Naive thymus-derived CD8-positive, alpha-beta T cell (primary cell): ENCODE measurements at places on chromosomes 5 and 9.

GRCh38 chr5:8839361-8840055 lies 706.4 kb downstream of the SEMA5A start:
- no peak for DNase-seq

- DNase-seq = no peak
Measured at GRCh38 chr5:160657068-160657507, 194.9 kb downstream of the ATP10B start.

DNA sequence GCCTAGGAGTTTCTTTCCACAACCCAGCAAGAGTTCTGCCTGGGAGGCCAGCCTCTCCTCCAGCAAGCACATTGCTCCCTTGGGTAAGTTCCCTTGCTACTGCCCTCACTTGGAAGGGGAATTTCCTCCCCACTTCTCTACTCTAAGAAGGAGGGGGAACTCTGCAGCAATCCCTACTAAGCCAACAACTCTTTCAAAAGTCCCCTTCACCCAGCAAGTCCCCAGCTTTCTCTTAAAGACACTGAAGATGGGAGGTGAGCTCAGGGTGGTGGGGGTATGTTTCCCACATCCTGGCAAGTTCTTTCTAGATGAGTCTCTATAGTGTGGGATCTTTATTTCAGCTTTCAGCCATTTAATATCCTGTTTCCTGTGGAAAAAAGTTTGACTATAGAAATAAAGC lies 49.0 kb downstream of the PDE8B start:
- DNase-seq = no peak

GRCh38 chr5:79329453-79329852 lies 93.5 kb downstream of the JMY start:
- DNase-seq = no peak

DNA sequence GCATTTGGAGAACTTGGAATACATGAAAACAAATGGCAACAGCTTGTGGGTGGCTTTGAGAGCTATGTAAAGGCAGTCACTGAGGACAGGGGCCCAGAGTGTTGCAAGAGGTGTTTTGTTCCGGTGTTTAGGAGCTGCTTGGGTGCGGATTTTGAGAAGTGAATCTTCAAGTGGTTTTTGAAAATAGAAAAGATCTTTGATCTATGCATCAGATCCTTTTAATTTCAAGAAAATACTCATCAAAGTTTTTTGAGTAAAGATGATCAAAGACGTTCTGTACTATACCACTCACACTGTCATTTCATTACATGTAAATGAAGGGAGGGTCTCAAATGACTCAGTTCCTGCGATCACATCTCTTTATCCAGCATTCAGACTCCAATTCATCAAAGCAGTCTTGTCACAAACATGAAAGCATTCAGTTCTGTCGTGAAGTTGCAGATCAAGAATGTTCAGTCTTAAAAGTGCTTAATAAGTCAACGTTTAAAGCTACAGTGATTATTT lies 112.5 kb downstream of the WDR41 start:
- DNase-seq = no peak

- DNase-seq = no peak
Measured at GRCh38 chr5:72355706-72356299, 35.6 kb downstream of the PTCD2 start.

- DNase-seq = no peak
Measured at GRCh38 chr5:180595381-180596114, 4.2 kb upstream of the SCGB3A1 start.

- DNase-seq = no peak
Measured at GRCh38 chr5:103602438-103602837, 39.8 kb upstream of the NUDT12 start.

GRCh38 chr9:35488021-35488420 lies 1.9 kb upstream of the RUSC2 start:
- no peak for DNase-seq

- DNase-seq = no peak
Measured at GRCh38 chr5:67194166-67194565, 2.4 kb downstream of the CD180 start.

DNA sequence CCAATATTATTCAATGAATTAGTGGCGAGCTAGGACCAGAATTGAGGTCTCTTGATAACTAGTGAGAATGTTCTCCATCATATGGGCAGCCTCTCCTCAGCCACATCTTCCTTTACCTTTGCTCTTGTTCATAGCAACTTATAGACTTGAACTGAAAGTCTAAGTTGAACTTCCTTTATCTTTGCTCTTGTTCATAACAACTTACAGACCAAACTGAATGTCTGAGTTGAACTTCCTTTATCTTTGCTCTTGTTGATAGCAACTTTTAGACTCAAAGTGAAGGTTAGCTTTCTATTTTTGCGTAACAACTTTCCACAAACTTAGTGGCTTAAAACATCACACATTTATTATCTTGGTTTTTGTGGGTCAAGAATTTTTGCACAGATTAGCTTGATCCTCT lies 146.4 kb upstream of the C9orf72 start:
- no peak for DNase-seq

- peak; percentile 78 for DNase-seq
Measured at GRCh38 chr5:160439205-160439600, 17.5 kb downstream of the PTTG1 start.
